Stimulated activated CD4-positive, alpha-beta T cell treated with anti-CD3 and anti-CD28 coated beads, Interleukin-4, amount 100 ng/mL, for 24 hours (primary cell): ENCODE measurements at places on chromosomes 11 and 22.

- no peak for DNase-seq
Measured at GRCh38 chr11:65558002-65558929, at the start of gene LTBP3. Gene LTBP3 (minus strand): TSS chr11:65558359. CDS start chr11:65557959, 400 bp downstream.

DNA sequence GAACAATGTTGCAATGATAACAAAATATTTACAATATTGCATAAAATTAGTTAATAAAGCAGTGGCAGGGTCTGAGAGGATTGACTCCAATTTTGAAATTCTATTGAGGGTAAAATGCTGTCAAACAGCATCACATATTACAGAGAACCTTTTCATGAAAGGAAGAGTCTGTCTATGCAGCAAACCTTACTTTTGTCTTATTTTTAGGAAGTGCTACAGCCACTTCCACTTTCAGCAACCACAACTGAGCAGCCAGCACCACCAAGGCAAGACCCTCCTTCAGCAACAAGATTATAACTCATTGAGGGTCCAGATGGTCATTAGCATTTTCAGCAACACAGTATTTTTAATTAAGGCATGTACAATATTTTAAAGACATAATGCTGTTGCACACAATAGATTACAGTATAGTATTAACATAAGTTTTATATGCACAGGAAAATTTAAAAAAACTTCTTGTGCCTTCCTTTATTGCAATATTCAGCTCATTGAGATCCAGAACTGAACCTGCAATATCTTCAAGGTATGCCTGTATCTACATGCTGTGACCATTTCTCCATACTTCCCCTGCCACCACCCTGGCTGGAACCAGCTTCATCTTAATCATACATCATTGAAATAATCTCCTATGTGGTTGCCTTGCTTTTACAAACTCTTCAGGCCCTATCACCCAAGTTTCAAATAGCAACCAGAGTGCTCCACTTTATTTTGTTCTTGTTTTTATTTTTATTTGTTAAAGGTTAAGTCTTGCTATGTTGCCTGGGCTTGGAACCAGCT is 711.2 kb downstream of the KCNA4 start:
- no peak for DNase-seq

DNA sequence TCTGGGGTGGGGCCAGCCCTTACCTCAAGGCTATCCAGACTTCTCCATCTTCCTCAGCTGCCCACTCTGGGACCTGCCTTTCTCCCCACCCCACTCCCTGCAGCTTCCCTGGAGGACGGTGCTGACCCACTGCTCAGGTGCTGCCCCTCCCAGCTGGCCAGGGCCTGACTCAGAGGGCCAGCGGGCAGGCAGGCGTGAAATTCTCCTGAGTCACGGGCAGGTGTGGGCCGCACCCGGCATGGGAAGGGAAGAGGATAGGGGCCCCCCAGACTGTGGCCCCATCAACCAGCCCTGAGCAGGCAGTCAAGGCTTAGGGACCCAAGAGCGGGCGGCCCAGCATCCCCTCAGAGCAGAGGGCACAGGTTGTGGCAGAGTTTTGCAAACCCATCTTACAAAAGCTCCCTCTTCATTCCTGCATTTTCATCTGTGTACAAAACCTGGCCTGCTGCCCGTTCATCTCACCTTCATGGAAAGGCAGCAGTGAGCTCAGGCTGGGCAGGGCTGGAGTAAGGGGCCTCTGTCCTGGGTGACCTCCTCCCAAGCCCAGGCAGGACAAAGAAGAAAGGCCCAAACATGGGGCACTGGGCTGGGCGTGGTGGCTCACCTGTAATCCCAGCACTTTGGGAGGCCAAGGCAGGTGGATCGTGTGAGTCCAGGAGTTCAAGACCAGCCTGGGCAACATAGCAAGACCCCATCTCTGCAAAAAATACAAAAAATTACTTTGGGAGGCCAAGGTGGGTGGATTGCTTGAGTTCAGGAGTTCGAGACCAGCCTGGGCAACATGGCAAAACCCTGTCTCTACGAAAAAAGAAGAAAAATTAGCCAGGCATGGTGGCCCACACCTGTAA is 6.1 kb downstream of the RHOD start:
- DNase-seq: no peak

DNA sequence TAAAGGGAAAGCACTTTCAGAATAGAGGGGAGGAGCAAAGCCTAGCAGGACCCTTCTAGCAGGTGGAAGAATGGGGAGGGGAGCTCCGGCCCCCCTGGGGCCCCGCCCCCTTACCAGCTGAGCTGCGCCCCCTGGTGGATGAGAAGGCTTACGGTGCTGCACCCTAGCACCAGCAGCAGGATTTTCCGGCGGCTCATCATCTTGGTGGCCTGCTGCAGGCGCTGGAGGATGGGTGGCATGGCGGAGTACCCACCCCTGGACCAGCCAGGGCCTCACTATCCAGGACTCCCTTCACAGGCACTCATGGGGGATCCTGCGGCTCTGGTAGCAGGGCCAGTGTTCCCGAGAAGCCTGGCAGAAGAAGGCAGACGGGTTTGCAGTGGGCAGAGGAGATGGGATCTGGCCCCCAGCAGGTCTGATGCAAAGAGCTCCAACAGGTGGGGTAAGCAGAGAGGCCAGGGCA is 3.8 kb downstream of the GAL3ST3 start:
- DNase-seq: peak; percentile 88

GRCh38 chr11:112983887-112984286 is 22.7 kb downstream of the NCAM1 start:
- DNase-seq: no peak

GRCh38 chr11:115162919-115163318 is 341.3 kb downstream of the CADM1 start:
- no peak for DNase-seq

DNA sequence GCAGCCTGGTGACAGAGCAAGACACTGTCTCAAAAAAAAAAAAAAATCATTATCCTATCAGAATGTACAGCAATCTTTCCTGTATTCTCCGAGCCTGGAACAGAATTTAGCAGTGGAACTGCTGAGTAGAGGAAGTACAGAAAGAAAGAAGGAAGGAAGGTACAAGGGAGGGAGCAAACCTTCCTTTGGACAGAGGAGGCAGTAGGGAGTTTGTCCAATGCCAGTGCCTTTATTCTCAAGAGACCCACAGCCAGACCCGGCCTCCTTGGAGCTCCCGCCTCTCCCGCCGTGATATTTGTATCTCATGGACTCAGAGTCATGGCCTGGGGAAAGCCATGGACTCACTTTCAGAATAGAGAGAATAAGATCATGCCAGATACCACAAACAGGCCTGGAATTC is 37.7 kb upstream of the LRRC55 start:
- DNase-seq: no peak
